ENCODE measurements at places on chromosomes 4 and X. TPM values are rescaled to one million over a fixed set of nuclear protein-coding genes. Genes with fewer than 3 reads are reported as not detected.

Gene MAGEA6
- total RNA-seq, result 5.3 TPM

Gene TACR3
- not detected for total RNA-seq

Gene APLN
- total RNA-seq, result 1.7 TPM

Gene UGT2A3
- not detected for total RNA-seq

- no peak for DNase-seq
- H3K36me3 ChIP-seq, result no peaks in the 10 kb centered on the region
- no peak overlapping the region for H3K27ac ChIP-seq
- H3K4me3 ChIP-seq, result no peak overlapping the region
- no peaks in the 10 kb centered on the region for H3K27me3 ChIP-seq
- no peaks in the 10 kb centered on the region for H3K4me1 ChIP-seq
Observed at GRCh38 chrX:123320622-123321021, 136.5 kb downstream of the GRIA3 start.

GRCh38 chr4:833156-833555 lies 7.2 kb upstream of the CPLX1 start:
- no peak overlapping the region for H3K4me3 ChIP-seq
- H3K27me3 ChIP-seq, result no peaks in the 10 kb centered on the region
- no peaks in the 10 kb centered on the region for H3K4me1 ChIP-seq

- no peaks in the 10 kb centered on the region for H3K4me1 ChIP-seq
- DNase-seq, result no peak
Observed at GRCh38 chr4:168674077-168674747, 177.4 kb downstream of the PALLD start.

GRCh38 chr4:152590179-152591031 lies 54.5 kb upstream of the FBXW7 start:
- H3K4me1 ChIP-seq, result no peaks in the 10 kb centered on the region
- no peak overlapping the region for H3K4me3 ChIP-seq
- H3K27ac ChIP-seq, result no peak overlapping the region
- no peaks in the 10 kb centered on the region for H3K36me3 ChIP-seq

Data from prostate gland (tissue), 2 donors.